ENCODE measurements at places on chromosomes 12 and 14.

DNA sequence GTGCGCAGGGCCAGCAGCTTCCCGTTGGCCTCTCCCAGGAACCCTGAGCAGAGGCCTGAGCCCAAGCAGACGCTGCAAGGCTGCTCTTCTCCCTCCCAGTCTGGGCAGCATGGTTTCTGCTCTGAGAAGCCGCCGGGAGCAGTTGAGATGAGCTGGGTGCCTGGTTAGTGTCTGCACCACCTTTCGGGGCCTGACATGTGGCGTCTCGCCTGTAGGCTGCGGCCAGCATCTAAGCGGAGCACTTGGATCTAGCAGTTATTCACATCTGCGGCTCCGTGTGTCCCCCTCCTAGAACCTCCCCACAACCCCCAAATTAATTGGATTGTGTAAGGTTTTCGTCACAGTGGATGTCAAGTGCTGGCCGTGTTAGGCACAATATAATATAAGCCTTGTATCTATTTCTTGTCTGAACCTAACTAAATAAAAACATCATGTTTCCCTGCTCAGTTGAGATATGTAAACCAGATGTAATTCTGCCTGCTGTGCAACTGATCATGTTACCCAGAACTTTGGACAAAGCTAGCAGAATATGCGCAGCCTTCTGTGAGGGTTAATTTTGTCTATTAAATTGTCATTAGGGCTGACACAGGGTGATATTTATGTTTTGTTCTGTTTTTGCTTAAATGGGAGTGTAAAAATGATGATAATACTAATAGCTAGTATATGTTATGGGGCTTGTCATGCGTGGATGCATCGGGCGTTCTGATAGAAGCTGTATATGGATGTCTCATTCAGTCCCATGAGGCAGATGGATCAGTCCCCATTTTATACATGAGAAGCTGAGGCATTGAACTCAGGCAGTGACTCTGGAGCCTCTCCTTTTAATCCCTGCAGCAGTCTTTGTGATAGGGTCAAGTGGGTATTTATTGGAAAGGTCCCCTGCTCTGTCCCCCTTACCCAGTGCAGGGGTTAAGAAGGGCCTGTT lies 45.8 kb downstream of the ELK3 start:
- DNase-seq = no peak

GRCh38 chr12:52214421-52214802 lies 18.6 kb upstream of the KRT7 start:
- DNase-seq = no peak

GRCh38 chr12:6962285-6963015 lies 8.0 kb downstream of the PHB2 start:
- DNase-seq = no peak

DNA sequence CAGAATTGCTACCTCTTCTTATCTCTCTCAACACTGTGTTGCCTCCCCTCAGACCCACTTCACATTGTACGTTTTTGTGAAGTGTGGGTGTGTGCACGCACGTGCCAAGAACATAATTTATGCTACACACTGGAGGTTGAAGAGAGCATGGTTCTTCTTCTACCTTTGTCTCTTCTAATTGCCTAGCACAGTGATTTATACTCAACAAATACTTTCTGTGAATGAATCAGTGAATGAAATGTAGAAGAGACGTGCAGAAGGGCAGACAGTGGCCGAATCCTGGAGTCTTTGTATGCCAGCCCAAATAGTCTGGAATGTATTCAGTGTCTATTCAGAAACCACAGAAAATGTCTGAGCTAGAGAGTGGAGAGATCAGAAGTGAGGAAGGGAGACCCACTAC lies 4.6 kb upstream of the SAMD4A start:
- no peak for DNase-seq

DNA sequence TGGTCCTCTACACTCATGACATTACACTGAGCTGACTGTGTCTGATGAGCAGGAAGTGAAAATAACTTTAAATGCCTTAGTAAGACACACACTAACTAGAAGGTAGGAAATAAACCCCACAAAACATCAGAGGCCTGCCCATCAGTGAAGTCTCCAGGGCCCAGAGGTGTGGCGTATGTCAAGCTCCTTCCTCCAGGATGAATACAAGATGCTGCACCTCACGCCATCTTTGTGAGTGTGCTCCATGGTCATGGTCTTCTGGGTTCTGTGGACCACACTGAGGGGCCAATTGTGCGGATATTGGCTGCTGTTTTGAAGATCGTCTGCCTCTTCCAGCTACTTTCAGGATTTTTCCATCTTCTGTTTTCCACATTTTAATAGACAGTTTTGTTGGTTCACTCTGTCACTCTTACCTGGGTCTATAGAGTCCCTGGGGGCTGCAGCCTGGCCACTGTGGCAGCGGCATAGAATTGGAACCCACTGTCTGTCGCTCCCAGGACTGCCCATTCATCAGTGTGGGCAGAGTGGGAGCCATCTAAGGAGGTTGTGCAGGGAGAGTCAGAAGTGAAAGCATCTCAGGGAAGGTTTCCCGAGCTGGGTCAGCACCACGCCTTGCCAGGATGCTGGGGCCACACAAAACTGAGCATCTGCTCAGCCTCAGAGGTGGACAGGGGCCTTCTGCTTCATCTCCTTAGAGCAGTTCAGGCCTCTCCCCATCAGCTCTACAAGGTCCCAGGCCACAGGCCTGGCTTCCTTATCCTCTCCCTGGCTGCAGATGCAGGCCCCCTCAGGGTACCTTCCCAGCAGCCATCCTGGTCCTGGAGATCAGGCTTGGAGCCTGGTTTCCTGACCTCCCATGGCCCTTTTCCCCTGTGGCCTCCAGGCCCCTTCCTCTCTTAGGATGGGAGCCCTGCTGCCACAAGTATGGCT lies 57.5 kb upstream of the C14orf180 start:
- no peak for DNase-seq

GRCh38 chr14:58014778-58015177 lies 137.2 kb downstream of the ARMH4 start:
- DNase-seq = no peak

- no peak for DNase-seq
Observed at GRCh38 chr14:53108292-53109104, 44.6 kb downstream of the DDHD1 start.

- DNase-seq = no peak
Observed at GRCh38 chr14:29664515-29664914, 263.1 kb downstream of the PRKD1 start.

DNA sequence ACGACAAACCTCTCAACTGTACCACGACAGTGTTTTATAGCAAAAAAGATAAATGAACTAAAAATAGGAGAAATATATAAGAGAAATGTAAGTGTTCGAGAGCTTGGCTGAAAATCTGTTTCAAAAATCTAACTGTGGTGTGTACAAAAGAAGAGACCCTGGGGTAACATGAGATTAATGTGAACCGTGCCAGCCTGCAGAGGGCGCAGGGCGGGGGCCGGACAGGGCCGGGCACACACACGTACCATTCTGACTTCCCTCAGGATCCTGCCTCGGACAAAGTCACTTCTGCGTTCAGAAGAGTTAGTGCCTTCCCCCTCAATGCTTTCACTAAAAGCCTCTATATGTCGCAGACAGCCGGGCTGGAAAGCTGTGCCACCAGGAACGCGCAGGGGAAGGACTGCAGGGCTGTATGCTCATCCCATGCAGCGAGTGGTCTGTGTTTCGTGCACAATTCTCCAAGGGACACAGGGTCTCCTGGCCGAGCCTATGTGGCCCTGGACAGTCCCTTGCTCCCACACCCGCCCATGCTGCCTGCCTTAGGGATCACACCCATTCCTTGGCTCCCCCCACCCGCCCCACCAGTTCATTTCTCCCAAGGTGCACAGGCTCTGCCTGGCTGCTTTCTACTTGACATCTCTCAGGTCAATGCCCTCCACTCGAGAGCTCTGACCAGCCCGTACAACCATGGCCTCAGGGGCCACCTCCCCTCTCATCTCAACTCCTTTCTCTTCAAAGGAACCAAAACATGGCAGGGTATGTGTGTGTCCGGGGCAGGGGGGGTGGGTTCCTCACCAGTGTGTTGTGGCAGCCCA lies 8.5 kb downstream of the CDCA4 start:
- no peak for DNase-seq

GRCh38 chr12:19093218-19093617 lies 36.3 kb upstream of the PLEKHA5 start:
- no peak for DNase-seq

GRCh38 chr14:55071870-55072640 lies 20.6 kb downstream of the MAPK1IP1L start:
- DNase-seq = no peak

DNA sequence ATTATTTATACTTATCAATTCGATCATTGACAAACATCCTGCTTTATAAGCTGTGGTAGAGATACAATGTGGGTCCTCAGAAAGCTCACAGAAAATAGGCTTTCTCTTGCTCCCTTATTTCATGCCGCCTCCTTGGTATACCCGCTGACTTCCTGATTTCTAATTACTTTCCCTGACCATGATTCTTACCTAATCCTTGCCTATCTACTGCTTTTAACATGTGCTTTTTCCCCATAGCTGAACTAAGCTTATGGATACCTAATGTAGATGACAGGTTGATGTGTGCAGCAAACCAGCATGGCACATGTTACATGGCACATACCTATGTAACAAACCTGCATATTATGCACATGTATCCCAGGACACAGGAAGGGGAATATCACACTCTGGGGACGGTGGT lies 65.1 kb downstream of the ITPR2 start:
- no peak for DNase-seq

GRCh38 chr14:47186486-47186885 lies 488.9 kb downstream of the MDGA2 start:
- peak; percentile 51 for DNase-seq

GRCh38 chr14:36507847-36508417 lies 12.1 kb downstream of the NKX2-1 start:
- DNase-seq = no peak

GRCh38 chr12:47822401-47822800 lies 2.7 kb upstream of the HDAC7 start:
- DNase-seq = no peak

- DNase-seq = no peak
Observed at GRCh38 chr12:105321125-105321524, 9.4 kb upstream of the C12orf75 start.

GRCh38 chr12:131365821-131366260 lies 345.0 kb upstream of the SFSWAP start:
- DNase-seq = no peak

- DNase-seq = peak; percentile 64
Observed at GRCh38 chr12:67269633-67270573, 745 bp downstream of the CAND1 start.

GRCh38 chr14:93744176-93744575 lies 44.1 kb downstream of the PRIMA1 start:
- no peak for DNase-seq

- no peak for DNase-seq
Observed at GRCh38 chr12:87687362-87687761, 341.8 kb downstream of the C12orf50 start.

DNA sequence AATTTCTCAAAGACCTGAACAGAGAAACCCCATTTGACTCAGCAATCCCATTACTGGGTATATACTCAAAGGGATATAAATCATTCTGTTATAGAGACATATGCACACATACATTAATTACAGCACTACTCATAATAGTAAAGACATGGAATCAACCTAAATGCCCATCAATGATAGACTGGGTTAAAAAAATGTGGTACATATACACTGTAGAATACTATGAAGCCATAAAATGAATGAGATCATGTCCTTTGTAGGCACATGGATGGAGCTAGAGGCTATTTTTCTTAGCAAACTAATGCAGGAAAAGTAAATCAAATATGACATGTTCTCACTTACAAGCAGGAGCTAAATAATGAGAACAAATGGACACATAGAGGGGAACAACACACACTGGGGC lies 303.8 kb downstream of the BTG1 start:
- no peak for DNase-seq

- DNase-seq = no peak
Observed at GRCh38 chr12:117387832-117388231, 26.4 kb upstream of the NOS1 start.

- DNase-seq = peak; percentile 1
Observed at GRCh38 chr12:77493302-77494168, 337.2 kb upstream of the NAV3 start.

DNA sequence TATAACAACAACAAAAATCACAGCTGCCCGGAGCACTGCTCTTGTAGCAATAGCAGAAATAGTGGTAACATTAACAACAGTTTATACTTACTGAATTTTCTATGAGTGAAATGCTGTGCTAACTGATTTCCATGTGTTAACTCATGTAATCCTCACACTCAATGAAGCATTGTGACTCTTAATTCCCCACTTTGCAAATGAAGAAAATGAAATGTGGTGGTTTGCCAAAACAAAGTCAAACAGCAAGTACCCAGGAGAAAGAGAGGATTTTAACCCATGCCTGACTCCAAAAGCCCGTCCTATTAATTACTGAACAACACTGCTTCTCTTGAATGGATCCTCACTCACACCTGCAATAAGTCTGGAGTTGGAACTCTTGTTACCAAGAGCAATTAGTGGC lies 123.5 kb downstream of the MED13L start:
- DNase-seq = no peak

- DNase-seq = no peak
Observed at GRCh38 chr12:117835156-117835555, 133.6 kb downstream of the KSR2 start.

DNA sequence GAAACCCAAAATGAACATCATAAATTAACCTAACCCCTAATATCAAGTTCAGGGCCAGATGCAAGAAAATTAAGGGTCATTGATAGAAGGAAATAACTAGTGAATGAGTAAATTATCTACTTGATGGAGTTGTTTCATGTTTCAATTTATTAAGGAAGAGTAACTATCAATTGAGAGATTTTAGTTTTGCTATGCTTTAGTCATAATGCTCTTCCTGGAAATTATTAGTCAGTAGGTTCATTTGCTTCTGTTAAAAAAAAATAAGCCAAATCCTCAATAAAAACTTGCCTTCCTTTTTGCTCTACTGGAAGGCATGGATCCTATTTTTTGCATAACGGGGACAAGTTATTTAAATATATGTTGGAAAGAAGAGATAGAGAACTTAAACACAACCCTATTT lies 59.0 kb upstream of the HIF1A start:
- no peak for DNase-seq

- peak; percentile 57 for DNase-seq
Observed at GRCh38 chr14:33259764-33260163, 321.1 kb downstream of the NPAS3 start.

- DNase-seq = no peak
Observed at GRCh38 chr14:59427653-59428580, 37.3 kb downstream of the GPR135 start.

GRCh38 chr14:96470331-96470730 lies 31.9 kb upstream of the PAPOLA start:
- no peak for DNase-seq

GRCh38 chr14:103898204-103898603 lies 30.1 kb upstream of the TDRD9 start:
- DNase-seq = no peak

DNA sequence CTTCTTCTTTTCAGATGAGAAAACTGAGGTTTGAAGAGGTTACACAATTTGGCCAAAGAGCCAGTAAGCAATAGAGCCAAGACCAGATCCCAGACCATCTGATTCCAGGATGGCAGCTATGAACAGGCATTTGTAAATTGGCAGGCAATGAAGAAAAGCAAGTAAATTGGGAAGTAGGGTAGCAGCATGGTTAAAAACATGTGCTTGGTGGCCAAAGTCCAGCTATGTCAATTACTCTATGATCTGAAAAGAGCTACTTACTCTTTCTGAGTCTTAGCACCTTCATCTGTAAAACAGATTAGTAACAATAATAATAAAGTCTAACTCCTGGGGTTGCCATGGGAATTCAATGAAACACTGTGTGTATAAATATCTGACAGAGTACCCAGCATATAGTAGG lies 60.2 kb upstream of the MDM1 start:
- DNase-seq = no peak

- no peak for DNase-seq
Observed at GRCh38 chr12:118183155-118183554, 47.2 kb downstream of the PEBP1 start.

- DNase-seq = no peak
Observed at GRCh38 chr14:99242816-99243721, 28.9 kb downstream of the BCL11B start.
